ENCODE measurements at places on chromosomes 1 and 21.

GRCh38 chr1:224181453-224181810, 1.6 kb upstream of the DEGS1 start:
- H3K36me3 ChIP-seq = peaks cover 19% of the 10 kb centered on the region
- H3K27ac ChIP-seq = peak overlapping the region; percentile 14
- DNase-seq = no peak
- H3K4me1 ChIP-seq = peaks cover 39% of the 10 kb centered on the region
- peaks cover 3% of the 10 kb centered on the region for H3K27me3 ChIP-seq

DNA sequence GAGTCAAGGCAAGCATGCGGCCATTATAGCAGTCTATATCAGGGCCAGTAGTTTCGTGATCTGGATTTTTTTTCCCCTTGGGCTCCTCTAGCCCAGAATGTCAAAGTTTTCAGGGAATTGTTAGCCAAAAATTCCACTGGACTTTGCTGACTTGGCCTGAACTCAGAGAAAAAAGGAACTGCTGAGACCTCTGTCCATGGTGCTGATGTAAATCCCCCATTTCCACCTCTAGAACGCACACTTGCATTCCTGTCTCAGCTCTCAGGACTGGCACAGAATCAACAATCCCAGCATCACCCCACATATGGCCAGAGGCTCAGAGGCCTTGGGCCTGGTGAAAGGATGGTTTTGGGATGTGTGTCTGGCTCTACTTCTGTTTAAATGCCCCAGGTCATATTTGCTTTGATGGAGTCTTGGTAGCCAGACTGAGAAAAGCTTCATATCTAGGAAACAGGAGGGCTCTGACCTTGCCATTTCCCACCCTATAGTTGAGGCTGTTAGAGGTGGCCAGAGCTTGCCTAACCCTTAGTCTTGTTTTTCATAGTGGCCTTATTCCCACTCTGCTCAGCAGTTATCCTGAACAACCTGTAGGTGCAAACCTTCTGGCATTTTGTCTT, 16.9 kb upstream of the EFCAB14 start:
- no peaks in the 10 kb centered on the region for H3K36me3 ChIP-seq
- peaks cover 15% of the 10 kb centered on the region for H3K27me3 ChIP-seq
- H3K4me1 ChIP-seq = no peaks in the 10 kb centered on the region
- H3K27ac ChIP-seq = no peak overlapping the region
- DNase-seq = peak; percentile 79

DNA sequence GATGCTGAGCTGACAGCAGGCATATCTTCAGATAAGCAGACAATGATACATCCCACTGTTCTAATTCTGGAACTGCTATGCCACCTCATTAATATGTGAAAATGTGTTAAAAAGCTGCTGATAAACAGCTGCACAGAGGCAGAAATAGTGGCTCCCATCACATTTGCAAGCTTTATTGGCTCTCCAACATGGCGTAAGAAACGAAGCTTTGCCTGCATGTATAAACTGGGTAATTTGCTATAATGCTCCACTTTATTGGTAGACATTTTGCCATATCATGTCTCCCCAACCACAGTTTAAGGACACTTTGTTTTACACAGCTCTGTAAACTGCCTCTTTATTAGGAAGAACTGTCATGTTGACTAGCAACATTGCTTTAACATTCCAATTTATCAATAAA, 49.8 kb downstream of the SEC16B start:
- no peak overlapping the region for H3K4me3 ChIP-seq
- no peaks in the 10 kb centered on the region for H3K36me3 ChIP-seq
- no peaks in the 10 kb centered on the region for H3K27me3 ChIP-seq
- H3K4me1 ChIP-seq = no peaks in the 10 kb centered on the region
- no peak overlapping the region for H3K27ac ChIP-seq
- no peak for DNase-seq

- H3K4me1 ChIP-seq = no peaks in the 10 kb centered on the region
- no peak overlapping the region for H3K27ac ChIP-seq
- peak; percentile 65 for DNase-seq
- H3K36me3 ChIP-seq = no peaks in the 10 kb centered on the region
- H3K27me3 ChIP-seq = peaks cover 10% of the 10 kb centered on the region
Observed at GRCh38 chr1:2025491-2025981, 6.4 kb downstream of the GABRD start.

- H3K4me3 ChIP-seq = no peak overlapping the region
- H3K36me3 ChIP-seq = no peaks in the 10 kb centered on the region
- DNase-seq = no peak
- H3K4me1 ChIP-seq = peaks cover 2% of the 10 kb centered on the region
Observed at GRCh38 chr1:207440626-207441025, 13.5 kb upstream of the CR2 start.

DNA sequence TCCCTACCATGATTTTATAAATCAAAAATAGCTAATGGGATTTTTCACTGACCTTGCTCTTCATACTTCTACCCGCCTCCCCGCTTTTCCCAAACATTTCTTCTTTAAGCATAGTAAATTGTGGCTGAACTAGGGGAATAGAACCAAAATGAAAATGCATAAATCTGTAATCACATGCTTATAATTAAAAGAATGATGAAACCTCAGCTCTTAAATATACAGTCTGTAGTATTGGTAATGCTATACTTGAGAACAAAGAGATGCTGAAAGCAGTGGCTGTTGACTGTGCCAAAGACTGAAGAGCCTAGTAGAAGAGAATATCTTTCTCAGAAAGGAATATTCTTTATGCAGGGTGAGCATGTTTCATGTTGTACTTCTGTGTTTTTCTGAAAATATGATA, 249.1 kb downstream of the GREM2 start:
- DNase-seq = no peak
- H3K4me3 ChIP-seq = no peak overlapping the region

DNA sequence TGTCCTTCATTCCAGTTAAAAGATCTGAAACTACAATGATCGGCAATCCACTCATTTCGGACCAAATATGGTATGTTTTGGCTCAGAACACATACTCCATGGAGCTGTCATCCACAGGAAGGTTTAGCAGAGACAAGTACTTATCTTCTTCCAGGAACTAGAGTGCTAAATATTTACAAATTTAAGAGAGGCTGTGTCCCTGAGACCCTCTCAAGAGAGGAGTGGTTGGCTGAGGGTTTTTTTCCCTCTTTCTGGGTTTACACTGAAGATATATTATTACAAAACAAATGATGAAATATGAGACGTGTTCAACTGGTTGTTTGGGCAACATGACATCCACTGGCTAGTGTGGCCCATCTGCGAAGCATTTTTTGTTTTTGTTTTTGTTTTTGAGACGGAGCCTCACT, 25.9 kb upstream of the NID1 start:
- peaks cover 15% of the 10 kb centered on the region for H3K27me3 ChIP-seq
- no peak overlapping the region for H3K27ac ChIP-seq
- peaks cover 6% of the 10 kb centered on the region for H3K4me1 ChIP-seq
- DNase-seq = no peak
- H3K36me3 ChIP-seq = no peaks in the 10 kb centered on the region

- no peak overlapping the region for H3K4me3 ChIP-seq
- H3K36me3 ChIP-seq = no peaks in the 10 kb centered on the region
- no peaks in the 10 kb centered on the region for H3K27me3 ChIP-seq
- H3K27ac ChIP-seq = no peak overlapping the region
- DNase-seq = no peak
Observed at GRCh38 chr1:2482588-2482987, 6.5 kb downstream of the PLCH2 start.

DNA sequence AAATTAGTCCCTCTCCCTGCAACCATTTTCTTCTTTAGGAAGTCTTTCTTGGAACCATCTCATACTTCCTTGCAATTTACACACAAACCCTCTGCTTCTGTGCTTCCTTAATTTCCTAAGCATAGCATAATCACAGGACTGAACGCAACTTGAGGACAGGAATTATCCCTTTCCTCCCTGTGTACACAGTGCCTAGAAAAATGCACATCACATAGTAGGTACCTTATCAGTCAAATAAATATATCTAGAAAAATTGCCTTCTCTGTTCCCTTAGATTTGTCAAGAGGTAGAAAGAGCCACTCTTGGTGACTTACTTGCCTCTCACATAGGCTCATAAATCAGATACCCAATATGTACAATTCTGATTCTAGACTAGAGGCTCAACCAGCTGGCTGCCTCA, 4.9 kb downstream of the ASPM start:
- DNase-seq = no peak
- H3K4me3 ChIP-seq = peak overlapping the region; percentile 60
- no peak overlapping the region for H3K27ac ChIP-seq
- H3K27me3 ChIP-seq = no peaks in the 10 kb centered on the region
- peaks cover 45% of the 10 kb centered on the region for H3K4me1 ChIP-seq

DNA sequence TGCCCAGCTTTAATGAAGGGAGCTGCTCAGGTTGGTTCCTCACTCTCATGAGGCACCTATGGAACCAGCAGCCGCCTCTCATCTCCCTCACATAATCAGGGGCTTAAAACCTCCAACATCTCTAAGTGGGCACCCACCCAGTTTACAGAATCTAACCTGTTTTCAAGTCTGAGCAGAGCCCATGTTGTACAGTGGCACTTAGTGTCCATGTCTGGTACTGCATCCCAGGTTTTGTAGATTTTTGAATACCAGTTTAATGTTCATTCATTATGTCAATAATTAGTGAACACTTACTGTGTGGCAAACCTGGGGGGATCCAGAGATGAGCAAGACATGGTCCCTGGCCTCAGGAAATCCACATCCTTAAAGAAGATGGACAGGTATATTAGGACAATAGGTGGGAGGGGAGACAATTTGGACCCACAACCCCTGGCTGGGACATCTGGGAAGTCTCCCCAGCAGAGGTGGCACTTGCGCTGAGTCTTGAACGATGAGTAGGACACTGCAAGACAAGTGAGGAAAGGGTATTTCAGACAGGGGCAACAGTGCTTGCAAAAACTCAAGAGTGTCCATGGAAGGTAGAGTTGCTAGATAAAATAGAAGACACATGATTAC, 83.3 kb downstream of the LACTBL1 start:
- no peak overlapping the region for H3K27ac ChIP-seq
- no peaks in the 10 kb centered on the region for H3K36me3 ChIP-seq
- H3K27me3 ChIP-seq = peaks cover 3% of the 10 kb centered on the region
- peaks cover 8% of the 10 kb centered on the region for H3K4me1 ChIP-seq
- no peak overlapping the region for H3K4me3 ChIP-seq

- H3K36me3 ChIP-seq = peaks cover 5% of the 10 kb centered on the region
- no peaks in the 10 kb centered on the region for H3K27me3 ChIP-seq
- peak; percentile 75 for DNase-seq
- H3K4me3 ChIP-seq = peak overlapping the region; percentile 73
- H3K4me1 ChIP-seq = peaks cover 45% of the 10 kb centered on the region
Observed at GRCh38 chr1:235063068-235063765, 65.4 kb downstream of the TOMM20 start.

- peaks cover 3% of the 10 kb centered on the region for H3K27me3 ChIP-seq
- no peak for DNase-seq
- H3K27ac ChIP-seq = no peak overlapping the region
- no peak overlapping the region for H3K4me3 ChIP-seq
Observed at GRCh38 chr1:62227496-62227895, 32.8 kb downstream of the L1TD1 start.

DNA sequence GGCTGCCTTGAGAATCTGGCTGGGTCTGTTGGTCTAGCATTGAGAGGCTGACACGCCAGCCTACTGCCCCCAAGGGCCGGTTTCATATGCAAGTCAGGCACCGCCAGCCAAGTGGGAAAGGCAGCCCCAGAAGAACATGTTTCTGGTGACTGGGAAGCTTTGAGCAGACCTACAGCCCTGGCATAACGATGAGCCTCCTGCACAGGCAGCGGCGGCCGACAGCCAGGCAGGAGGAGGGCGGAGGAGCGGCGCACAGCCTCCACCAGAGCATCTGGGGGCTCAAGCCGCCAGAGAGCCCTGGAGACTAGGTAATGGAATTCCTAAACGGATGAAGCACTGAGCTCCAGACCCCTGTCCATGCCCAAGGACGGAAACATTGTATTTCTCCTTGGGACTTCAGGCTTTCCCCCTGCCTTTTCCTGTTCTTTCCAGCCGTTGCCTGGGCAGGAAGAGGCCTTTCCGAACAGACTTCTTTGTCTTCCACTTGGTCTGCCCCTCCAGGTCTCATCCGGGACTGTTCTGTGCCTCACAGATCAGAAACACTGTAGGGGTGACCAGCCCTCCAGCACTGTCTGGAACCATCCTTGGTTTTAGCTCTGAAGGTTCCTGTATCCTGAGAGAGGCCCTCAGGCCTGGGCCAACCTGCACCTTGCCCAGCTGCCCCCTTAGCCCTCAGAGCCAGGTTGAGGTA, 59.5 kb downstream of the IRF2BP2 start:
- H3K36me3 ChIP-seq = no peaks in the 10 kb centered on the region
- H3K4me1 ChIP-seq = peaks cover 6% of the 10 kb centered on the region
- no peak overlapping the region for H3K27ac ChIP-seq
- H3K4me3 ChIP-seq = no peak overlapping the region
- DNase-seq = no peak

DNA sequence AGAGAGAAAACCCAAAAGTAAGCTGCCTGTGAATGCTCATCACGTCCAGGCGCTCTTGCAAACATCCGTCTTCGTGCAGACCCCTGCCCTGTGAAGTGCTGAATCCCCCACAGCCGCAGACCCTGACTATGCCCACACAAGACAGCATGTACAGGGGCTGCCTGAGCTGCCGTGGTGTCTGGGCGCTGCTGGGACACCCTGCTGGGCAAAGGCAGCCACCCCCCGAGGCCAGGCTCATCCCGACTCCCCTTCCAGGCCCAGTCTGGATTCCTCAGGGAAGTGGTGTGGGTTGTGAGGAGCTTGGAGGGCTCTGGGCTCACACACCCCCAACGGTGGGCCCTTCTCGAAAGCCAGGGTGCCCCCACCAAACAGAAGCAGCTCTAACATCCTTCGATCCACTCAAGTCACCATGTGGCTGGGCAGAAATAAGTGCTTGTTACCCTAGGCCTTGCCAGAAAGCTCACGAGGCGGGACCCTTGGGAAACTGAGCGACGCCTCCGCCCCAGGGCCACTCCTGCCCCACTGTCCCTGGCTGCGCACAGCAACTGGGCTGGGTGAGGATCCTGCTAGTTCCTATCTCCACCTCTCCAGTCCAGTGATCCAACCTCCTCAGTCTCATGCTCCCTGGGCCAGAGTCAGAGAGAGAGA, 4.8 kb upstream of the WNT9A start:
- no peak overlapping the region for H3K27ac ChIP-seq
- H3K36me3 ChIP-seq = no peaks in the 10 kb centered on the region
- no peak overlapping the region for H3K4me3 ChIP-seq
- H3K4me1 ChIP-seq = no peaks in the 10 kb centered on the region
- H3K27me3 ChIP-seq = peaks cover 40% of the 10 kb centered on the region
- no peak for DNase-seq

- H3K4me1 ChIP-seq = no peaks in the 10 kb centered on the region
- DNase-seq = no peak
- H3K27me3 ChIP-seq = no peaks in the 10 kb centered on the region
- no peak overlapping the region for H3K4me3 ChIP-seq
- no peaks in the 10 kb centered on the region for H3K36me3 ChIP-seq
Observed at GRCh38 chr1:194159941-194160340, 973.5 kb upstream of the B3GALT2 start.

DNA sequence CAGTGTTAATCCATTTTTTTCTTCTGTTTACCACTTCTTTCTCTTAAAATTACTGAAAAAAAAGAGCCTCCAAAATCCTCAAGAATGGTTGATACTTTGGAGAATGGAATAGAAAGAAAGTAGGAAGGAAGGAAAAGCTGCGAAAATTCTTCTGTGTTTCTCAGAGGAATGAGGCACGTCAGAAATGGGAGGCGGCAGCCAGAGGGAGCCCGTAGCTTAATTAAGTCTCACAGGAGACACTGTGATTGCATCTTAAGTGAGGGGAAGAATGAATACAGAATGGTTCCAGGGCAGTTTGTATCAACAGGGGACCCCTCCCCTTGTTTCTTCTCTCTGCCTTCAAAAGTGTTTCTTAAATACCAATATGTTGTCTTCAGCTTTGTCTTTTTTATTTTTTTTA, 1099.5 kb downstream of the PLA2G4A start:
- DNase-seq = no peak
- no peaks in the 10 kb centered on the region for H3K36me3 ChIP-seq
- no peak overlapping the region for H3K27ac ChIP-seq

- peaks cover 19% of the 10 kb centered on the region for H3K27me3 ChIP-seq
- no peak for DNase-seq
- peaks cover 7% of the 10 kb centered on the region for H3K4me1 ChIP-seq
- H3K27ac ChIP-seq = no peak overlapping the region
Observed at GRCh38 chr1:23999156-23999671, 19.1 kb upstream of the SRSF10 start.

All from activated CD4-positive, alpha-beta T cell treated with anti-CD3 and anti-CD28 coated beads, Interleukin-2, amount 10 ng/mL, durations not matched to agents 24 days and 14 days (primary cell).